ENCODE measurements at places on chromosomes 13 and 19. TPM values are rescaled to one million over a fixed set of nuclear protein-coding genes. Genes with fewer than 3 reads are reported as not detected.

- H3K27ac ChIP-seq = no peak overlapping the region
- H3K27me3 ChIP-seq = no peaks in the 10 kb centered on the region
- H3K36me3 ChIP-seq = no peaks in the 10 kb centered on the region
- no peak overlapping the region for H3K4me3 ChIP-seq
Observed at GRCh38 chr13:27635266-27635665, 13.6 kb downstream of the POLR1D start.

DNA sequence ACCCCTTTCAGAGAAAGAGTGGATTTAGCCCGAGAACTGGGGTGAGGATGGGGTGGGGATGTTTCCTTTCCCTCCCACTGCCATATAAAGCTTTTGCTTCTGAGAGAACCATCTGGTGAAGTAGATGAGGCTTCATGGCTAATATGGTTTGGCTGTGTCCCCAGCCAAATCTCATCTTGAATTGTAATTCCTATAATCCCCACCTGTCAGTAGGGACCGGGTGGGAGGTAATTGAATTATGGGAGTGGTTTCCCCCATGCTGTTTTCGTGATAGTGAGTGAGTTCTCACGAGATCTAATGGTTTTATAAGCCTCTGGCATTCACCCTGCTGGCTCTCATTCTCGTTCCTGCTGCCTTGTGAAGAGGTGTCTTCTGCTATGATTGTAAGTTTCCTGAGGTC lies 270.9 kb downstream of the LMO7 start:
- no peaks in the 10 kb centered on the region for H3K4me1 ChIP-seq
- no peak overlapping the region for H3K27ac ChIP-seq
- H3K4me3 ChIP-seq = no peak overlapping the region
- H3K27me3 ChIP-seq = no peaks in the 10 kb centered on the region
- no peak for DNase-seq
- no peaks in the 10 kb centered on the region for H3K36me3 ChIP-seq

DNA sequence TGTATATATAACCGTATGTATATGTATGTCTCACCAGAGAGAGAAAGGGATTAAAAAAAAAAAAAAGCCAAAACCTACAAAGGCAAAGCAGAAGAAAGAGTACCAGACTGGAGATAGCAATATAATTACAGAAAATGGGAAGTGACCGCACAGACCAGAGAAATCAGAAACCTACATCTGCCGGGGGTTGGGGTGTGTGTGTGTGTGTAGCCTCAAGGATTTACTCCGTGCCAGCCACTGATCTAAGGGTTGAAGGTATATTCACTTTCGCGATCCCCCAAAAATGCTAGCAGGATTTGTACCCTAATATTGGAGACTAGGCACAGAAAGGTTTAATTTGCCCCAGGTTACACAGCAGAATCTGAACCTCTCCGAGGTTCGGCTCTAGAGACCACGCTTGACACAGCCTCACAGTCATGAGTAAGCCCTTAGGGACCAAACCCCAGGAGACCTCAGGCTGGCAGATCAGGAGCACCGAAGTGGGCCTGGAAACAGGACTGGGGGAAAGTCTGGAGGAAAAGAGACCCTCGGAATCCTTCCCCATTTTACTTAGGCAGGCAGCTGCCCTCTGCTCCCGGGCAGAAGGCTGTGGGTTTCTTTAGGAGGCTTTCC lies 14.8 kb downstream of the ARL11 start:
- H3K4me1 ChIP-seq = no peaks in the 10 kb centered on the region
- no peaks in the 10 kb centered on the region for H3K36me3 ChIP-seq
- no peak for DNase-seq
- no peak overlapping the region for H3K4me3 ChIP-seq
- no peak overlapping the region for H3K27ac ChIP-seq

DNA sequence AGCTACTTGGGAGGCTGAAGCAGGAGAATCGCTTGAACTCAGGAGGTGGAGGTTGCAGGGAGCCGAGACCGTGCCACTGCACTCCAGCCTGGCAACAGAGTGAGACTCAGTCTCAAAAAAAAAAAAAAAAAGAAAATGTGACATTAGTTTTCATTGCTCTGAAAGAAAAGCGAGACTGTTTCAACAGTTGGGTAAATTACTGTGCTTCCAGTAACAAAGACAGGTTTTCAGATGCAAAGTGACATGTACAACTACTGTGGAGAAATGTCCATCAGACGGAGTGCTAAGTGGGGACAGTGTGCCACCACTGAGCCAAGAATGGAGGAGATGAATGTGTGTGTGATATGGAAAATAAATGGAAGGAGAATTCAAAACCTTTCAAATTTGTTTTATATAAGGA lies 24.2 kb upstream of the SLC15A1 start:
- H3K27ac ChIP-seq = no peak overlapping the region
- no peaks in the 10 kb centered on the region for H3K27me3 ChIP-seq
- no peak for DNase-seq
- no peaks in the 10 kb centered on the region for H3K36me3 ChIP-seq
- no peak overlapping the region for H3K4me3 ChIP-seq
- no peaks in the 10 kb centered on the region for H3K4me1 ChIP-seq

DNA sequence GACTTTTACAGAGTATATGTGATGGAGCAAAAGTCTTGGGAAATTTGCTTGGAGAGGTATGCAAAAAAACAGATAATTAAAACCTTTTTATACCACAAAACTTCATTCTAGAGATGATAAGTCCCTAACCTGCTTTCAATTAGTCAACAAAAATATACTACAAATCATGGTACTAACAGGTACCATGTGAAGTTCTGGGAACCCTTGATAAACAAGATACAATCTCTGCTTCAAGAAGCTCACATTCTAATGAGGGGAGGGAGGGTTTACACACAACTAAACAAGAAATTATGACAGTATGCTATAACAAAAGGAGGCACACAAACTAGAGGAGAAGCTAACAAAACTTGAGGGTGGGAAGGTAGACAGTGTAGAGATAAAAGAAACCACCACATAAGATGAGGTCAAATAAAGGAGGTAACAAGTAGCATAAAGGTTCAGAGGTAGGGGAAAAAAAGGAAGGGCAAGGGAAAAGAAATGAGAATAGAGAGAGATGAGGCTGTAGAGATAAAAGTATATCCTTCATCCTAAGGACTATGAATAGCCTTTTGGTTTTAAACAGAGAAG lies 91.4 kb downstream of the MYCBP2 start:
- no peak for DNase-seq
- no peaks in the 10 kb centered on the region for H3K36me3 ChIP-seq
- H3K27ac ChIP-seq = no peak overlapping the region
- no peaks in the 10 kb centered on the region for H3K27me3 ChIP-seq
- H3K4me1 ChIP-seq = no peaks in the 10 kb centered on the region

- H3K4me3 ChIP-seq = no peak overlapping the region
- no peaks in the 10 kb centered on the region for H3K27me3 ChIP-seq
- H3K4me1 ChIP-seq = no peaks in the 10 kb centered on the region
Observed at GRCh38 chr13:53783471-53783870, 754.9 kb downstream of the OLFM4 start.

DNA sequence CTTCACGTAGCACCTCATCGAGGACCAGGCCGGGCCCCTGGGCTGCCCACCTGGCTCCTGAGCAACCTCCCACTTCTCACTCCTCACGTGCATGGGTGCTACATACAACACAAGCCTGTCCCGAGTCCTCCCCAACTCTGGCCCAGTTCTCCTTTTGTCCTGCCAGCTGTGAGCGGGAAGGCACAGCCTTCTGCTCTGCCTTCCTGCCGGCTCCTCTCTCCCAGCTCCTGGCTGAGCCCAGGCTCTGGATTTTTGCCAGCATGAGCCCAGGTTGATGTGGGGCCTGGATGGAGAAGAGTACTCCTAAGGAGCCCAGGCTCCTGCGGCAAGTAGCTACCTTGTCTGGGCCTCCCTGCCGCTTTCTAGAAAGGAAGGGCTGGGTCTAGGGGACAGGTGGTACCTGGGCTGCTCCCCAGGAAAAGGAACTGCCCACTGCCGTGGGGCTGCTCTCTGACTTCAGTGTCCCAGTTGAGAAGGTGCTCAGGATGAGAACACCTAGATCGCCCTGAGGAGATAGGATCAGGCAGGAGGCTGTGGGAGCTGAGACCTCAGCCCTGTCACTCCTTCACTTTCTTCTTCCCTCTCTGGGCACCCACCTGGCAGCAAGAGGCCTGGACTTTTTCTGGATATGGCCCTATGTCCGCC lies 23.6 kb downstream of the LYL1 start:
- H3K4me3 ChIP-seq = no peak overlapping the region
- H3K36me3 ChIP-seq = no peaks in the 10 kb centered on the region
- H3K27ac ChIP-seq = peak overlapping the region; percentile 83
- H3K27me3 ChIP-seq = no peaks in the 10 kb centered on the region
- H3K4me1 ChIP-seq = peaks cover 43% of the 10 kb centered on the region
- DNase-seq = peak; percentile 64

ERICH6B gene
- total RNA-seq = not detected

Measured in transverse colon (tissue), 4 donors.